RPMI8226 (cell line): ENCODE measurements at places on chromosomes 5 and 9.

DNA sequence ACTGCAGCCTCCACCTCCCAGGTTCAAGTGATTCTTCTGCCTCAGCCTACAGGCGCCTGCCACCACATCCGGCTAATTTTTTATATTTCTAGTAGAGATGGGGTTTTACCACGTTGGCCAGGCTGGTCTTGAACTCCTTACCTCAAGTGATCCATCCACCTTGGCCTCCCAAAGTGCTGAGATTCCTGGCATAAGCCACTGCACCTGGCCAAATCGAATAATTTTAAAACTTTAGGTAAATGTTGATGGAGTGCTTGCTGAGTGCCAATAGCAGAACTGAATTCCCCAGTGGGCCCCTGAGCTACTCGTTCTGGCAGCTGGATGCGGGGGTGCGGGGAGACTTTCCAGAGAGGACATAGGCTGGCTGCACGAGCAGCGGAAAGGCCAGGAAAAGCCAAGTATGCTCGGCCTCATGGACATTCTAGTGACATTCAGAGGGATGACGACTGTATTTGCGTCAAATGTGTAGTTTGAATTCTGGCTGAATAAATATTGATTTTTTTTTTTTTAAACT, 16.8 kb downstream of the TRAF2 start:
- DNase-seq, result no peak

- peak; percentile 26 for DNase-seq
Measured at GRCh38 chr9:93059011-93059714, 662 bp downstream of the SUSD3 start.

DNA sequence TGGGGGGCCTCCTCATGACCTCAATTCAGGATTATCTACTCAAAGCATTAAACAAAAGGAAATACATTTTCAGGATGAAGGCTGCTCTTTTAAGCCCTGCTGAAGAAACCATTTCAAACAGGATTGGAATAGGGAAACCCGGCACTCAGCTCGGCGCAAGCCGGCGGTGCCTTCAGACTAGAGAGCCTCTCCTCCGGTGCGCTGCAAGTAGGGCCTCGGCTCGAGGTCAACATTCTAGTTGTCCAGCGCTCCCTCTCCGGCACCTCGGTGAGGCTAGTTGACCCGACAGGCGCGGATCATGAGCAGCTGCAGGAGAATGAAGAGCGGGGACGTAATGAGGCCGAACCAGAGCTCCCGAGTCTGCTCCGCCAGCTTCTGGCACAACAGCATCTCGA, 720 bp downstream of the TMEM203 start:
- no peak for DNase-seq

GRCh38 chr9:126546036-126546435, 67.7 kb upstream of the LMX1B start:
- no peak for DNase-seq

DNA sequence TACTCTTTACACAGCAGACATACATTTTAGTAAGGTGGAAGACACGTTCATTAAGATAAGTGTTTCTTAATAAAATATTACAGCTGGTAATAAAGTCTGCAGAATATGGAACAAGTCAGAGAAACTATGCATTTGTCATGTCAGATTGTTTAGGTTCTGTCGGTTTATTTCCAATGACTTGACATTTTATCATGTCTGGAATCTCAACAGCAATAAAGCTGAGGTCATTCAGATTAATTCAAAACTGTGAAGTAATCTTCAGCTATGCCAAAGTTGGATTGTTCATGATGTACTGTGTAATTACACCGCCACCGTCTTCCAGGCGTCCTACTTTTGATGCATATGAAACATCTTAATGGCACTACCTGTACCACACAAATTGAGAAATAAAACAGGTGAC, 1032.6 kb downstream of the CDH12 start:
- DNase-seq, result no peak

DNA sequence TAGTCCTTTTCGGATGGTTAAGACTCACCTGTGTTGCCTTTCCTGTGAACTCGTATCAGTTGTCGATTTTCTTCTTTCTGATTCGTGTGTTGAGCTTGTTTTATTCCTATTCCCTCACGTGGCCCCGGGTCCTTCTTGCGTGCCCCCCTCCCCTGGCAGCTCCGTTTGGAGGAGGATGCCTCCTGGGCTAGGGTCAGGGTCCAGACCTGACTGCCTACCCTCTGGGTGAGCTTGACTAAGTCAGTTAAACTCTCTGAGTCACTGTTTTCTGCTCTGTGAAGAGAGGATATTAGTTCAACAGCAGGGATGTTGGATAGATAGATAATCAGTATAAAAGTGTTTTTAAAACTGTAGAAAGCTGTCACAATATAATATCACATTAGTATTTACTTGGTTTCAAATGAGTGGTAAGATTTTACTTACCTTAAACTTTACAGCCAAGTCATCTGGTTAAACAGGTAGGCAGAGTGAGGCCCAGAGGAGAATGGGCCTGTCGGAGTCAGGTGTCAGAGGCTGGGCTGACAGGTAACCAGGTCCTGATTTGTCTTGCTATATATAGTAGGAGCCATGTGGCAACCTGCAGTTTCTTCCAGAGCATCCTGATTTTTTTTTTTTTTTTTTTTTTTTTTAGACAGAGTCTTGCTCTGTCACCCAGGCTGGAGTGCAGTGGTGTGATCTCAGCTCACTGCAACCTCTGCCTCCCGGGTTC, 24.2 kb downstream of the PPARGC1B start:
- no peak for DNase-seq

DNA sequence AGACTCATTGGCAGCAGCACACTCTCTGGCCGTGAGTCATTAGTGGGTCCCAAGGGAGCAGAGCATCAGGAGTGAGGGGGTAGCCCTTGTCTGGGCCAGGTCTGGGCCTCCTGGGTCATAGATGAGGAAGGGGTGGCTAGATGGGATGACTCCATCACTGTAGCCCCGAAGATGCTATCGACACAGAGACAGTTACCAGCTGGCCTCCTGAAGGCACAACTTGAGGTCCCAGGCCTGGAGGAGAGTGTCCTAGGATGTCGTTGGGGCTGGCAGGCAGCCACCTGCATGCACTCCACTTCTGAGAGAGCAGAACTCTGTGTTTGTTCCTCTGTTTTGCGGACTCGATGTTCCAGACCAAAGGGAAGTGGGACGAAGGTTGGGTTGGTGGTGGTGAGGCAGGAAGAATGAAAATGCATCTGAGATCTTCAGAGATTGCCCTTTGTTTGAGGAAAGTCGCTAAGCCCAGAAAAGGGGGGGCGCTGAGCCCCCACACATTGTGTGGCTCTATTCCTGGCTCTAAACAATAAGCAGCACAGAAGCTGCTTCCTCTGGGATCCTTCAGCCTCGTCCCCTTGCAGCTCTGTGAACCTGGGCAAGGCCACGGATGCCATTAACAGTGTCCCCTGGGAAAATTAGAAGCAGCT, 4.7 kb downstream of the BTNL9 start:
- DNase-seq, result no peak

- DNase-seq, result no peak
Measured at GRCh38 chr9:83130541-83130940, 67.6 kb upstream of the RASEF start.

- no peak for DNase-seq
Measured at GRCh38 chr5:72434056-72434780, 73.0 kb downstream of the ZNF366 start.

DNA sequence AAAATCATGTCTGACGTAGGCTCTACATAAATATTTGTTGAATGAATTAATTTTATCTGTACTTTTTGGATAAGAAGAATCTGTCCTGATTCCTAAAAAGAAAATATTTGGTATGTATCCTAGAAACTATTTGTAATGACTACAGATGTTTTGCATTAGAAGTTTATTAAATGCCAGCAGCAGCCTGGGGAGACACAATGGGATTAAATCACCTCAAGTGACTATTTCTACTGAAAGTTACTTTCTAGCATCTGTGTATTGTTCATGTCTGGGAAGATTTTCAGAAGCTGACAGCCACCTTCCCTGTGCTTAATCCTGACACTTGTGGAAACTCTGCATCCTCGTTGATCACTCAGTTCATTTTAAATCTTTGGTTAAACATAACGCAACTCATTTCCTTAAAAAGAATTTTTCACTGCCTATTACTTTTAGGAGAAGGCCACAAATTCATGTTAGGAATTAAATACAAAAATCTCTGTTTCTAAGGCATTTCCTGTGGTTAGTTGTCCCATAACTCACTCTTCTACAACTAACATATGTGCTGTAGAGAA, 209.3 kb upstream of the PPP1R2B start:
- DNase-seq, result no peak

GRCh38 chr9:2964470-2964869, 120.6 kb upstream of the PUM3 start:
- DNase-seq, result no peak

DNA sequence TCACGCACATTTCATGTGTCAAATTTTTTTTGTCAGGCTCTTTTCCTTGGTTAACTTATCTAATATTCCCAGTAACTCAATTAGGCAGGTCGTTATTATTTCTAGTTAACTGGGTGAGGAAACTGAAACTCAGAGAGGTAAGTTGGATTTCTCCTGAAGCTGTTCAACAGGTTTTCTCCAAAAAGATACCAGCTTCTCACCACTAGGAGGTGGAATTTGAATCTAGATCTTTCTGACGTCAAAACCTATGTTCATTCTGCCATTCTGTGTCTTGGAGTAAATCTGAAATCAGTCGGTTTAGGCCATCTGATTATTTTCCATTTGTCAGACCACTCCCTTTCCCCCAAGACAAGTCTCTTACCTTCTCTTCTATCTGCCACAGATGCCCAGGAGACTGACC, 572.9 kb downstream of the ACTL7B start:
- DNase-seq, result no peak

DNA sequence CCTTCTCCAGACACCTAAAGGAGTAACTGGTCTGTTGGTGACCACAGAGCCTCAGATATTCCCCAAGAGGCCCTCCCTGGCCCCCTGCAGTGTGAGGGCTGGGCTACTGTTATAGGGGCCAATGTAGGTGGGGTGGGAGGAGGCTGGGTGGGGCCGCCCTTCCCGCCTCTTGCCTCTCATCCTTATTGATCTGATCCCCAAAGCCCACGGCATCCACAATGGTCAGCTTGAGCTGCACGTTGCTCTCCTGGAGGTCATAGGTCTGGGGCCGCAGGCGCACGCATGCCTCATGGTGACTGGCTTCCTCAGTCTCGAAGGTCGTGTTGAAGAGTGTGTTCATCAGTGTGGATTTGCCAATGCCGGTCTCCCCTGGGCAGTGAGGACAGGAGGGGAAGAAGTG, 13.0 kb downstream of the SEPTIN8 start:
- DNase-seq, result no peak

DNA sequence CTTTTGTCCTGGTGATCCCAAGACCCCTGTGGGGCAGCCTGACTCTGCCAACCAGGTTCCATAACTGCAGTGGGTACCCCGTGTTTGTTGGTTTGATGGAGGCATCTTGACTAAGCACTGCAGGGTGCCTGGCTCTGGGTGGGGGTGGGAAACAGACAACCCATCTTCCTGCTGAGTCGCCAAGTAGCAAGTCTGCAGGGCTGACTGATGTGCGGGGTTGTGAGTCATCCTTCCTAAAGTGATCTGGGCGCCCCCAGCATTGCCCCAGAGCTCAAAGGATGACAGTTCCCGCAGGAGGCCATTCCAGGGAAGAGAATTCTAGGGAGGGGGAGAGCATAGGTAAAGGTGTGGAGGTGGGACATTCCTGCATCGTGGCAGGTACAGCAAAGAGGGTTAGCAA, 23.5 kb downstream of the DAB2IP start:
- no peak for DNase-seq

- DNase-seq, result peak; percentile 16
Measured at GRCh38 chr9:68933434-68934328, 80.2 kb downstream of the PRKACG start.

GRCh38 chr9:134156564-134157377, 7.6 kb downstream of the RNU6ATAC start:
- no peak for DNase-seq

GRCh38 chr5:86909418-86910295, 291.9 kb downstream of the COX7C start:
- DNase-seq, result no peak

GRCh38 chr9:35687972-35688557, 1.7 kb downstream of the TPM2 start:
- peak; percentile 54 for DNase-seq

DNA sequence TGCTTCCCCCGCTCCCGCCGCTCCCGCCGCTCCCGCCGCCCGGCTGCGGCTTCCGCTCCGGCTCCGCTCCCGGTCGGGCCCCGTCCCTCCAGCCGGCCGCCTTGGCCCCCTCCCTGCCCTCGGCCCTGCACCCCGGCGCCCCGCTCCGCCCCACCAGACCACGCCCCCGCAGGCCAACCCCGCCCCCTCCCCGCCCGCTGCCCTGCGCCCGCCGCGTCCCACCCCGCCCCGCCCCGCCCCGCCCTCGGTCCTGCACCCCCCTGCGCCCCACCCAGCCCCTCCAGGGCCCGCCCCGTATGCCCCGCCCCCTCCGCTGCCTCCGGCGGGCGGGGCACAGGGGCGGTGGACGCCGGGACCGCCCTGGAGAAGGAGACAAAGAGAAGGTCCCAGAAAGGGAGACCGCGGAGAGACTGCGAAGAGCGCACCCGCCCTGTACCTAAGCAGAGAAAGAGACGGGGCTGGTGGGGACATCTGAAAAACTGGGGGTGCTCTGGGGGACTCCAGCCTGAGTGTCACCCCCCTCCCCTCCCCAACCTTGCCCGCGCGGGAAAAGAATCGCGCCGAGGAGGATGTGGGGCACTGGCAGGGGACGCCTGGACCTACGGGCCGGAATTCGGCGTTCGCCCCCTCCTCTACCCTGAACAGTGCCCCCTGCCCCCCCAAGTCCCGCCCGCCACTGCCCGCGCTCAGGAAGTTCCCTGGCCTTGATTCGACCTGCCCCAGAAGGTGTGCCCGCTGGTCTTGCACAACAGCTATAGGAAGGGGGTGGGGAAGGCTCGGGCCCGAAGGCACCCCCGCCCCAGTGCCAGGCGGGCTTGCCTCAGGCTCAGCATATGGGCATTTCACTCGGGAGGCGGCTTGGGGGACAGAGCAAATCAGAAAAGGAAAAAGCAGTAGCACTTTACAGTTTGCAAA, 42.8 kb upstream of the STXBP1 start:
- peak; percentile 95 for DNase-seq

DNA sequence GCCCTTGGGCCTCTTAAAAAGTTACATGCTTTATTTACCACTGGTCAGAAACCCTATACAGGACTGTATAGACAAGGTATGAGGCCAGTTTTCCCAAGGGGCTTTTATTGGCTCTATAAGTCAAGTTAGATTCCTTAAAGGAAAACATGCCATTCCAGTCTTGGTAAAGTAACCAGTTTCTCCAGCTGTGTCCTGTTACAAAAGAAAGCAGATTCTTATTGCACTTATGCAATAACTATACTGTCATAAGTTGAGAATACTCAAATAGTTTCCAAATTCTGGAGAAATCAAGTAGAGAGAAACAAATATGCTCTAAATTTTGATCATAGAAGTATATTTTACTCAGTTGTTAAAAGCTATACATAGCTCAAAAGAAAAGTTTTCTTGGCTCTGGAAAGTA, 47.2 kb downstream of the PTGS1 start:
- DNase-seq, result no peak

- no peak for DNase-seq
Measured at GRCh38 chr5:125197321-125197720, 450.9 kb upstream of the ZNF608 start.

DNA sequence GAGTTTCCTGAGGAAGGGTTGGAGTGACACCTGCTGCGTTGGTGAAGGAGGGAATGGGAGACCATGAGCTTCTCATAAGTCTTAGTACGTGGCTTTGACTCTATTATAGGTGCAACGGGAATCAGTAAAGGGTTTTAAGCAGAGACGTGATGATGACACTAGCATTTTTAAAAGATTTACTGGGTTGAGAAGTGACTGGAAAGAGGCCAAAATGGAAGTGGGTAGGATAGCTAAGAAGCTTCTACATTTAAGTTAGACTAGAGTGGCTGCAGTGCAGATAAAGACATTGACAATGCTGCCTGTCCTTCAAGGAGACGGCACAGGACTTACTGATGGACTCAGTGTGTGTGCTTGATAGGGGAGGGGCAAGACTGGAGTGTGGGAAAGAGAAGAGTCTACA, 6.2 kb downstream of the GAPT start:
- no peak for DNase-seq
